ENCODE measurements at places on chromosomes 7 and 10. TPM values are rescaled to one million over a fixed set of nuclear protein-coding genes. Genes with fewer than 3 reads are reported as not detected.

SPDYE1 gene
- total RNA-seq, result not detected

VWA2 gene
- 0.05 TPM for total RNA-seq

PRSS37 gene
- not detected for total RNA-seq

FAM241B gene
- 1.2 TPM for total RNA-seq

PRLHR gene
- total RNA-seq, result not detected

GNGT1 gene
- total RNA-seq, result not detected

ZYX gene
- total RNA-seq, result 33.8 TPM

WNT2 gene
- 0.86 TPM for total RNA-seq

MMD2 gene
- total RNA-seq, result not detected

HECW1 gene
- not detected for total RNA-seq
